ENCODE measurements at places on chromosomes 6 and 20.
A peak's percentile ranks its signal among the peaks of the same experiment; 100 is the strongest.

GRCh38 chr20:48490961-48491831 lies 336.6 kb downstream of the PREX1 start:
- DNase-seq = no peak

DNA sequence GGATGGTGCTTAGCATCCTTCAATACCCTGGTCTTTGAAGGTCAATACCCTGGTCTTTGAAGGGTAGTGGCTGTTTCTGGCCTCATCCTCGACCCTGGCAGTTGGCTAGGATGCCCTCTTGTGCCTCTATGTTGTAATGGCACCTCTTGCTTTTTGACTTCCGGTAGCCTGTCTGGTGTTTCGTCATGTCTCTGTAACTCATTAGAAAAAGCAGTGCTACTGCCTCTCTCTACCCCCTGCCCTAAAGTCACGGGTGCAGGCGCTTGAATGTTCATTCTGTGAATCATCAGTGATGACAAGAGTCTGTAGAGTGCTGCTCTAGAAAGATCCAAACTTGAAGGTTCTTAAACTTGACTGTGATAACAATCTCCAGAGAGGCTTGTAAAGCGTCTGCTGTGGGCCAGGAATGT lies 28.3 kb downstream of the RSPO4 start:
- peak; percentile 84 for DNase-seq

GRCh38 chr6:148395583-148396101 lies 53.0 kb downstream of the SASH1 start:
- DNase-seq = no peak

DNA sequence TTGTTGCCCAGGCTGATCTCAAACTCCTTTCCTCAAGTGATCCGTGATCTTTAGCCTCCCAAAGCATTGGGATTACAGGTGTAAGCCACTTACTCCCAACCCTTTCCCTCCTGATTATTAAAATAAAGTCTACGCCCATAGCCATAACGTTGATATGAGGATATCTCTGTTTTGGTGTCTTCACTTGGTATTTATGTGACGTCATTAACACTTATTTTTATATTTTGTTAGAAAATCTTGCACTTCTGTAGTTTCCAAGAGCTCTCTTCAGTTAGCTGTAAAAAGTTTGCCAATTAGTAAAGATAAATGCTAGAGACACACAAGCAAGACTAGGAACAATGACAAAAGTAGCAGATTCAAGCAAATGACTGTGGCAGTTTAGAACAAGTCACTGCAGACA lies 115.6 kb upstream of the HSF2 start:
- DNase-seq = no peak

DNA sequence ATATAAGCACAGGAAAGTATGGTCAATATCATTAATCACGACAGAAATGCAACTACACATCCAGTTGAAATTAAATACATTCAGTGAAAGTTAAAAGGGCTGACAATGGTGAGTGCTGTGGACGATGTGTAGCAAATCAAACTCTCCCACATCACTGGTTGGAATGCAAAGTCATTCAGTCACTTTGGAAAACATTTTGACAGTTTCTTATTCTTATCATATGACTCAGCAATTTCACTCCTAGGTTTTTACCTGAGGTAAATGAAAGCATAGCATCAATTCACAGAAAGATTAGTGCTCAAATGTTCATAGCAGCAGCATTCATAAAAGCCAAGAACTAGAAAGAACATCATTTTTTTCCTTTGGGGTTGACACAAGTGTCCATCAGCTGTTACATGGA lies 28.6 kb upstream of the SAMD5 start:
- DNase-seq = no peak

- DNase-seq = no peak
Measured at GRCh38 chr6:30826961-30827342, 57.4 kb upstream of the DDR1 start.

DNA sequence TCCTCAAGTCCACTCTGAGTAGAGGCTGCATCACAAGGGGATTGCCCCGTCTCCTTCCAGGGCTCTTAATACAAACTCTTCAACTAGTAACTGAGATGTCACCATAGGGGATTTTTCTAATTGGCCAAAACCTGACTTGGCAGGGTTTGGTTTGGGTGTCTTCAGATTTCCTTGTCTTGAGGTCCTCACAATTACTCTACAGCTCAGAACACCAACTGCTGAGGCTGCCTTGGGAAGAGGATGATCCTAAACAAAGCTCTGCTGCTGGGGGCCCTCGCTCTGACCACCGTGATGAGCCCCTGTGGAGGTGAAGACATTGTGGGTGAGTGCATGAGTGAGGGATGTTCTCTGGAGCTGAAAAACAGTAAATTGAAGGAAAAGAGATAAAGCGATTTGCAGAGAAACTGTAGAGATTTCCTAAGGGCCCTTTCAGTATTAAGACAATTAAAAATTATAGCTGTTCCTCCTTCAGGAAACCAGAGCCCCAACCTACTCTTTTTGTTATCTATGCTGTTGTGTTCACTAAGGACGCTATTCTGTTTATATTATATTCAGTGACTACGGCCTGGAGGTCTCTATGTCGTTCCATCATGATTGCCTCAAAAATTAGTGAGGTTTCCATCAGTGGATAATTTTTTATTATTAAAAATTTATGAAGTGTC lies at the start of gene HLA-DQA1:
HLA-DQA1 (plus strand) TSS at position 188 of the 662 bp plus-strand sequence; CDS start at position 241, 53 bp downstream.
- DNase-seq = no peak

GRCh38 chr6:141551318-141551717 lies 581.4 kb upstream of the GJE1 start:
- peak; percentile 10 for DNase-seq

DNA sequence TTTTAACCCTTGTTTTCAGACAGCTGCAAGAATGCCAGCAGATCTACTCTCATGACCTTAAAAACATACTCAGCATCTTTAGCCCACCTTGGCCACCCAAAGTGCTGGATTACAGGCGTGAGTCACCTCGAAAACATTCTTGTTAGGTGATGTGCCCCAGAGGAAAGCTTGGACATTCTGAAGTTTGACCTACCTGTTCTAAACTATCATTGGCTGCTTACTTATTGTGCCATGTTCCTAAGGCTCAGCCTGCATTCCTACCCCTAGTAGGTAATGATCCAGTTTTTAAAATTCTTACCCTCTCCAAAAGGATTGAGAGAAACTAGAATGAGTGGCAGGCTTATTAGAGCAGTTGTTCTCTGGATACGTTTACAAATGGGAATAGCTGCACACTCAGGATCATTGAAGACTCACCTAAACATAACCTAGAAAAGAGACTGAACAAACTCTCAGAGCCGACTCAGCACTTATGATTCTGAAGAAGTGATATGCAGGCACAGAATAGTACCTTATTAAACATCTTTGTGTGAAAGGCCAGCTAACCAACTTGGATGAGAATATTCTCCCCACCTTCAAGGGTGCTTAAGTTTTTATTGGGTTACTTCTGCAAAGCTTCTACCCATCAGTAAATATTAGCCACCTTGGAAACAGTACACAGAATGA lies 362.1 kb downstream of the NRN1 start:
- DNase-seq = peak; percentile 74

DNA sequence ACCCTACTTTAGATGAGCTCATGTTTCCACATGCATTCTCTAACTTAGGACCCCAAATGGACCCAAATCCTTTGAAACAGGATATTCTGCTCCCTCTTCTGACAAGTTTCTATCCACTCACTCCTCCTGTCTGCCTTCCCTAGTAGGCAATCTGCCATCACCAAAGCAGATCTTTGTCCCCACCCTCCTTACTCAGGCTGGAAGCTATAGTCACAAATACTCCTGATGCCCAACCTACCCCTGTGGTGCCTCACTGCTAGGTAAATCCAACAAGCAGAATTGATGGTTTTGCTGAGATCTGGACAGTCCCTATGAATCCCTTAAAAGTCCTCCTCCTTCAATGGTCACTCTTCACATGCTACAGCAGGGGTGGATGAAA lies 21.7 kb downstream of the ELOVL5 start:
- peak; percentile 42 for DNase-seq

- DNase-seq = no peak
Measured at GRCh38 chr6:39295611-39296011, 18.6 kb downstream of the KCNK17 start.

GRCh38 chr20:10864076-10864672 lies 190.4 kb upstream of the JAG1 start:
- no peak for DNase-seq

DNA sequence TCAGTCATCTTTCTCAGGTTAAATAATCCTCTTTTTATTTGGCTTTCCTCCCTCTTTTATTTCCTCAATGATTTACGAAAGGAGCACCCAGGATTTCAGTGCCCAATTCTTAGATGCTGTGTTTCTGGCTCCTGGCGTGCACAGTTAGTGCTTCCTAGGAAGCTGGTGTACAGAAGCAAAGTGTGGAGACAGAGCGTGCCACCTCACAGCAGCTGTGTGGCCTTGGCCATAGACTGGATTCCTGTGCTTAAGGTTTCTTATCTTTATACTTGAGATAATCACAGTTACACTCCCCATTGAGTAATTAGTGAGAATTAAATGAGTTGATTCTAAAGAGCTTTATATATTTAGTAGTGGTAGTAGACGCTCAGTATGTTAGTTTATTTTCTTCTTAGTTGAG lies 39.7 kb upstream of the GJA1 start:
- peak; percentile 26 for DNase-seq

DNA sequence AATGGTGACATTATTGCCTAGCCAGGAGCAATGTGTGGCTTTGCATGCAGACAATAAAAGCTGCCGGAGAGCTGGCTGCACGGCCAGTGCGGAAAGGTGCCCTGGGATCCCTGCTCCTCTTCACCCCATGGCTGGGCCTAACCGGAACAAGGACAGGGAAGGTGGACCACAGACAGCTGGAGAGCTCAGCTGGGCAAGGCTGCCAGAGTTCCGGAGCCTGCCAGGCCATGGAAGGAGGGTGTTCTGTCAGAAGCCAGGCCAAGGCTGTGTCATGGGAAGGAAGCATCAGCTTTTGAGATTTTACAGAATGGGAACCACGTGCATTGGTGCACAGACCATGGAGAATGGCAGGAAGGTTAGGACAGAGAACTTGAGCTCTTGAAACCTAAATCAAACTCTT lies 25.0 kb downstream of the MAP1LC3A start:
- DNase-seq = no peak

DNA sequence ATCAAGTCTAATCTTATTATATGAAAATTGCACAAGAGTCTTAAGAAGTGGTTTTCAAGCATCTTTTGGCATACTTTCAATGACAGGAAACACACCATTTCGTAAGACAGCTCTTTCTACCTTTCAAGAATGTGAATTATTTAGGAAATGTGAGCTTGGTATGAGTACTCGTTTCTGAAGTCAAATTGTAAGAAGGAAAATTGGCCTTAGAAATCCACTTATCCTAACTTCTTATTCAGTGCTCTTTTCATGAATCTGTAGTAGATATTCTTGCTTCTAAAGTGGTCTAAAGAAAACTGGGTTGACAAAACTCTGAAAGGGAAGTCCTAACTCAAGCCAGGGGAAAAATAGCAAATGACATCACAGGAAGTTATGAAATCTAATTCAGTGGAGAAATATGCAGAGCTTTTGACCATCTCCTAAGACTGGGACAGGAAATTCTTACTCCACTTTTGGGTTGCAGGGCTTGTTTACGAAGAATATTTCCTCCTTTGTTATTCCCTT lies 38.5 kb upstream of the OGFRL1 start:
- peak; percentile 61 for DNase-seq

DNA sequence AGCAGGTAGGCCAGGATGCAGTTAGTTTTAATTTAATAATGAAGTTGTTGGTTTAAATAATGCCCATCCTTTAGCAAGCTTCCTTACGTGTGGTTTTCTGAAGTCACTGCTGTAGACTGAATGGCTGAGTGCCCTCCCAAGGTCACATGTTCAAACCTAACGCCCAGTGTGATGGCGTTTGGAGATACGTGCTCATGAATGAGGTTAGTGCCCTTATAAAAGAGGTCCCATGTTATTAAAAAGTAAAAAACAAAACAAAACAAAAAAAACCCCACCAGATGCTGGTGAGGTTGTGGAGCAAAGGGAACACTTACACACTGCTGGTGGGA lies 16.3 kb downstream of the LRP11 start:
- DNase-seq = no peak

DNA sequence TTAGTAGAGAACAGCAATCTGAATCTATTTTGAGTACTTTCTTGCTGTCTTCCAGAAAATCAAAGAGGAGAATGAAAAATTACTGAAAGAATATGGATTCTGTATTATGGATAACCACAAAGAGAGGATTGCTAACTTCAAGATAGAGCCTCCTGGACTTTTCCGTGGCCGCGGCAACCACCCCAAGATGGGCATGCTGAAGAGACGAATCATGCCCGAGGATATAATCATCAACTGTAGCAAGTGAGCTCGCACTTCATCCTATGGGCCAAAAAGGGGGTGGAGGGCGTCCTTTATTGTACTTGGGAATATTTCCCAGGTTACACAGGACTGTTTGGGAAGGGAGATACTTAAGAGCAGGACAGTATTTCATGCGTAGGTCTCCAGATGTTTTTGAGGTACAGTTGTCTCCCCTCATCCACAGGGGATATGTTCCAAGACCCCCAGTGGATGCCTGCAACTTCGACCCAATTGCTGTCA lies 37.3 kb upstream of the PLCG1 start:
- DNase-seq = no peak

DNA sequence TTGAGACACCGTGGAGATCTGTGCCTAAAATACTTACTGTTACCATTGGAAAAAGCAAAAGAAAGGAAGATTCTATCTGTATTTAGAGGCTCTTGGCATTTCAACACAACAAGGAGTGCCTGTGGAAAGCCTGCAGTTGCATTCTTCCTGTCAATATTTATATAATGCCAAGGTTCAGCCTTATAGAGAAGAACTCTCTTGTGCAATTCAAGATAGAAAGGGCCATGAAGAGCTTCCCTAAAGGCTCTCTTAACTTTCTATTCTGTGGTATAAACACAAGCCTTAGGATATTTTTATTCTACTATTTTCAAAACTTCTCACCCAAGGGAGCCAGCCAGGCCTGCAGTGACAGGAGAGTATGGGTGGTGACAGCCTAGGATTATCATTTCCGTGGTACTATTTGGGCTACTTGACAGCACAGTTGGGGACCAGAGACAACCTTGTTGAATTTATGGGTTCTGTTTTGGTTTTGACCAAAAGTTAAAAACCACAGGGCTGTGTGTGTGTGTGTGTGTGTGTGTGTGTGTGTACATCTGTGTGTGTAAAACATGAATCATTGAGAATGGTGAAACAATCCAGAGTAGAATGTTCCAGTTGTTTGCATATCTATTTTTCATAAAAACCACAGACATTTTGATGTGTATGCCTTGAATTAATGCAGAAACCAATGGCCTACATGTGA lies 700.9 kb upstream of the SLC35B3 start:
- no peak for DNase-seq

- DNase-seq = no peak
Measured at GRCh38 chr6:71460933-71461332, 172.3 kb downstream of the OGFRL1 start.

GRCh38 chr6:63705707-63706106 lies 70.1 kb downstream of the PHF3 start:
- no peak for DNase-seq

GRCh38 chr6:33770124-33770832 lies 18.7 kb downstream of the LEMD2 start:
- DNase-seq = no peak

DNA sequence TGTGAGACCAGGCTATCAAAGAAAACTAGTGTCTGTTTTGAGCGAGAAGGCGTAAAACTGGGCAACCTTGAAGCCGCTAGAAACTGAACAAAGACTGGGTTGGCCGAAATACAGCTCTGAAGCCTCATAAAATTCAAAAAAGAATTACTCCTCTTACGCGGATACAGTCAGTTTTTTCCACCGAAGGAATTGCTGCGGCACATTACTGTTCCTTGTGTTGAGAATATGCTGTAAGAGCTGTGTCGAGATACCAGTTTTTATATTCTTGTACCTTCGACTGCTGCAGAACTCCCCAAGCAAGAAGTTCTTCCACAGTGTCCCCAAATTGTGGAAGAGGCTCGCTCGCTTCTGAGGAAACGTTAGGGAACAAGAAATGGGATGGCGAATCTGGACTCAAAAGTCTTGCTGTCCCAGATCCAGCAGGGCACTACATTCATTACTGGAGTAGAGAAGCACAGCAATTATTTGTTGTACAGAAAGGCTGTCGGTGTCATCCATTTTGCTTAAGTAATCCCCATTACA lies 523 bp upstream of the COX7A2 start:
- no peak for DNase-seq
